ENCODE measurements at places on chromosomes 6 and 20.

GRCh38 chr20:38248133-38248532, 12.4 kb downstream of the KIAA1755 start:
- no peak for DNase-seq

DNA sequence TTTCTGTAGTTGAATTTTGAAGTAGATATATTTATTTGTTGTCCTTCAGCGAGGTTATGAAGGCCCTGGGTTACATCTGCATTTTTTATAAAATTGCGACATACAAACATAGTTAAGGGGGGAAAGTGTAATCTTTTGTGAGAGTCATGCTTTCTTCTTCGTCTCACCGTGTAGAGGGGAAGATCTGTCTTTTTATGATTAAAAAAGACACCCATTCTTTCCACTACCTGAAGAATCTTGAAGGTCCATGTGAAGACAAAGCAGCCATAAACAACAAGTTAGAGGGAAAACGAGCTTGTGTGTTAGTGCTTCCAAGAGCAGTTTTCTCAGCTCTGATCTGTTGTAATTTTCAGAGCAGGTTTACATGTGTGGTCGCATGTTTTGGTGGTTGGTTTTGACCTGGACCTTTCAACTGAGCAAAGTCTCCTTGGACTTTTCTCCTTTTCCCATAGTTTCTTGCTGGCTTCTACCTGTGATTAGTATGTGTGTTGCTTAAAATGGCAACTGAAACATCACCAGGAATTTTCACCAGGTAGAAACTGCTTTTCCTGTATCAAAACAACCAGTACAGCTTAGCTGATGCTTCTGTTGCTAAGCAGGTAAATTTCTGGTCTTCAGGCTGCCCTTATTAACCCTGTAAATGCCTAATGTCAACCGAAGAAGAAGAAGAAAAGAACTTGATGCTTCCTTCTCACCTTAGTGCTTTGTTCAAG, 37.3 kb downstream of the RREB1 start:
- DNase-seq: no peak

DNA sequence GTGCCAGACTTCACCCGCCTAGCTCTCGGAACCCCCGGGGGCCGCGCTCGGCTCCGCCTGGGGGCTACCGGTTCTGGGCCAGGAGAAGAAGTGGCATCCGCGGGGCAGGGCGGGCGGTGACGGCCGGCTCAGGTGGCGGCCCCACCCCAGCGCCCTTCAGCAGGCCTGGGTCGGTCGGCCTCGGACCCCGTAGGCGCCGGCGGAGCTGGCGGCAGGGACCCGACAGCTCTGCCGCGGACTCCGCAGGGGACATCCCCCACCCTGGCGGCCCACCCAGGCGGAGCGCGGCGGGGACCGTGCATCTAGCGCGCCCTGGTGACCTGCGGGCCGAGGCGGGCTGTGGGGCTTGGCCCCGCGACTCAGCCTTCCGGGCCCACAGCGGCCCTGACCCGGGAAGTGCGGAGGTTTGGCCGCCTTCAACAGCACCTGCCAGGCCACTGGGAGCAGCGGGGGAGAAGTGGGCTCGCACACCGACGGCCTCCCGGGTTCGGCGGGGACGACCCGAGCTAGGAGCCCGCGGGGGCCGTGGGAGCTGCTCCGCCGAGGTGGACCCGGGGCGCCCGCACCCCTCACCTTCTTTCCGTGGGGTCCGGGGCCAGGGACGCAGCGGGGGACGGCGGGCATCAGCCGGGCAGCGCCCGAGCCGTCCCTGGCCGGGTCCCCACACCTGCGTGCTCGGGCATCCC, 87.1 kb downstream of the TMEM242 start:
- DNase-seq: no peak

- no peak for DNase-seq
Measured at GRCh38 chr20:33442136-33443005, 1.2 kb downstream of the SNTA1 start.

DNA sequence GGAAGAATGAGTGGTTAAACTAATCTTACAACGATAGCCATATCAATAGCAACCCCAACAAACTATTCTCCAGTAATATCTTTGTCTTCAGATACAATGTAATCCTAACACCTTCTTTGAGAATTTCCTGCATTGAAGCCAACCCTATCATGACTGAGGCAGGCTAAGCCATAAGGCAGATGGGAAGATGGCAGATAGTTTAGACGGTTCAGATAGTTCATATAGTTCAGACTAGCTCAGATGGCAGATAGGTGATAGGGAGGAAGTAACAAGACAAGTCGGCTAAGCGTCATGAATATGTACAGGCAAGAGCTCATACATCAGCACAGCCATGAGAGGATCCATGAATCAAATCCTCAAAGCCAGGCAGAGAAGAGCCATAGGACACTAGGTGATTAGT, 39.1 kb upstream of the BEND6 start:
- DNase-seq: no peak
